Stimulated activated CD8-positive, alpha-beta memory T cell treated with anti-CD3 and anti-CD28 coated beads, Interleukin-7, amount 100 ng/mL, for 1 hour (primary cell): ENCODE measurements at places on chromosomes 2 and 18.

DNA sequence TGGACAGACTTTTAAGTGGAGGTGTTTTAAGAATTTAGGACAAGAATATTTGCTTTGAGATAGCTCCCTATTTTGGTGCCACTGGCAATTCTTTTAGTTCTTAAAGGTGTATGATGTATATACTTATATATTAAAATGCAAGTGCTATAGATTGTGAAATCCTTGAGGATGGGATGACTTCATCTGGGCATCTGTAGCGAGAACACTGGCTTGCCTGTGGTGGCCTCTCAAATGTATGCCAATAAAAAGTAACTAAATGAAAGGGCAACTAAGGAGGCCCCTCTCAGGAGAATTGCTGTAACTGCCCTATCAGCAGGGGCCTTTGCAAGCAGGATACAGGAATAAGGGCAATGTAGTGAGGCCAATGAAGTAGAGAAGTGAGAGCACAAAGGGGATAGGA, 2.6 kb upstream of the THUMPD2 start:
- no peak for DNase-seq

DNA sequence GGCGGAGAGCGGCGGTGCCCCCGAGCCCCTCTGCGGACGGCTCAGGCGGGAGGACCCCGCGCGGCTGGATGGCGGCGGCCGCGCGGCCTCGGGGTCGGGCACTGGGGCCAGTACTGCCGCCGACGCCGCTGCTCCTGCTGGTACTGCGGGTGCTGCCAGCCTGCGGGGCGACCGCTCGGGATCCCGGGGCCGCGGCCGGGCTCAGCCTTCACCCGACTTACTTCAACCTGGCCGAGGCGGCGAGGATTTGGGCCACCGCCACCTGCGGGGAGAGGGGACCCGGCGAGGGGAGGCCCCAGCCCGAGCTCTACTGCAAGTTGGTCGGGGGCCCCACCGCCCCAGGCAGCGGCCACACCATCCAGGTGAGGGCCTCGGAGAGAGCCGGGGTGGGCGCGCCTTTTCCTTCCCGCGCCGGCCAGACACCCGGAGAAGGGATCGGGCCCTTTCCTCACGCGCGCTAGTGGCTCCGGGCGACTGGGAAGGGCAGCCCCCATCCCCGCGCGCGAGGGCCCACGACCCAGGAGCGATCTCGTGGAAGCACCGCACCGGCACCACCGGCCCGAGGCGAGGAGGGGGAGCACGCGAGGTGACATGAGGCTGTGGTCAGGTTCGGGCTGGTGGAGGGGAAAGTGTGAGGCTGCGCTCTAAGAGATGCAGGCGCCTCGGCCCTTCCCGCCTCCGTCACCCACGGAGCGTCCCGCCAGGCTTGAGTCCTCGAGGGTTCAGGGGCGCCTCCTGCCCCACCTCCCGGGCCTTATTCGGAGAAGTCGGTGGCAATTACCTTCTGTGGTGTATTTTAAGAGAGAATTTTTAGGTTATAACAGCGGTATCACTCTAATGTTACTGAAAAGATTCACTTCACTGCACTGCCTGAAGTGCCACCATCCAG, 607 bp downstream of the LAMA3 start:
- DNase-seq, result no peak

GRCh38 chr2:198809976-198810375, 647.8 kb downstream of the SATB2 start:
- DNase-seq, result no peak

DNA sequence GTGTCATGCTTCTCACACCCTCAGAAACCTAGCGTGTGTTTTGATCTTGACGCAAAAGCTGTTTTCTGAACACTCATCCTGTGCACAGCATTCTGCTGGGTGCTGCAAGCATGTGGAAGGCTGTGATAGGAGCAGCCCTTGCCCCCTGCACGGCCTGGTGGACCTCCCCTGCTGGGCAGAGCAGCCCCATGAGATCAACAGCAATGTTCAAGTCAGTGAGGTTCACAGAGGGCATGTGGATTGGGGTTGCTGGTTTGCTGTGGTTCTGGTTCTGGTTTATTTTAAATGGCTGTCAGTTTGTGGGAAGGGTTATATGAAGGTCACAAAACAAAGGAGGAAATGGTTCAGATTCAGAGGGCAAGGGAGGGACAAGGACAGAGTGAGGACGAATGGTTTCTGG, 71.3 kb downstream of the SOWAHC start:
- DNase-seq, result no peak

GRCh38 chr18:33440060-33441043, at the start of gene CCDC178:
CCDC178 (minus strand) TSS chr18:33440721; CDS start chr18:33412088, 28,633 bp downstream.
- DNase-seq, result no peak

DNA sequence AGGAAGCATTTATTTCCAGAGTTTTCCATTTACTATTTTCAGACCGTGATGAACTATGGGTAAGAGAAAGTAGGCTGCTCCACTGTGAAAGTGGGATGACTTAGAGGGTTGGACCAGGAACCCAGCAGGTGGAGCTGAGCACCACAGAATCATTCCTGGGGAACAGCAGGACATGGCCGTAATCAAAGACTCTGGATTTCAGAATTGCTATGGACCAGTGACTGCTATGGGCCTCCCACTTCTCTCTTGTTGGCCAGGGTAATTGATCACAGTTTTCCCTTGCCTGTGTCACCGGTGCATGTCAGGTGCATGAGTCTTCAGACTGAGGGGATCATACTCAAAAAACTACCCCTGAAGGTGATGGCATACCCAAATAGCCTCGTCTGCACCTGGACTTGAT, 90.6 kb upstream of the GPC1 start:
- DNase-seq, result no peak

DNA sequence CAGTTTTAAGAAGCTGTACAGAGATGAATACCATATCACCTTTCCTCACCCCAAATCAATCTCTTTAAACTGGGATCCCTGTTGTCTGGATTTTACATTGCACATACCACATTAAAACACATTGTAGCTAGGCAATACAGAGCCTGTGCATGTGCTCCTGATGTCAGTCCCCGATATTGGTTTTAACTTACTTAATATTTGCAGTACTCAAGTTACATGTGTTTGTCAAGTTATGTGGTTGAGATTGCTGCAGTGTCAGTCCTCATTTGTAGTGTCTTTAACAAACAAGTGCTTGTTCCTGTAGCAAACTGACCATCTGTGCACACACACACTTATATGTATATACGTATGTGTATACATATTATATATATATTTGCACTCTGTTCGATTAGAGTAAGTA, 10.4 kb upstream of the UBE2E3 start:
- DNase-seq, result no peak

DNA sequence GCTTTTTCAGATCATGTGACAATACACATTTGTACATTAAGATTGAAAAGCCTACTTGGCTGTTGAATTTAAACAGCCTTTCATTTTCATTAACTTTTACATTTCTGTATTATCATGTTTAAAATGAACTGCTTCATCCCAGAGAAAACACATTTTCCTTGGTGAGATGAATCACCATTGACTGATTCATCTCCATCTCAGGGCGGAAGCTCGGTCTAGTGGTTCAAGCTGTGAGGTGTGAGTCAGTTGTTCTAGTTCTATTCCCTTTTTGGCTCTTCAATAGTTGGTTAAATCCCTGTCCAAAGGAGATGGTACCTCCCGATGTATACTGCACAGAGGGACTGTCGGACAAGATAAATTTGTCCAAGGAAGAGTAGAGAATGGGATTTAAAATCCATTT, 189.7 kb downstream of the ADCYAP1 start:
- no peak for DNase-seq

DNA sequence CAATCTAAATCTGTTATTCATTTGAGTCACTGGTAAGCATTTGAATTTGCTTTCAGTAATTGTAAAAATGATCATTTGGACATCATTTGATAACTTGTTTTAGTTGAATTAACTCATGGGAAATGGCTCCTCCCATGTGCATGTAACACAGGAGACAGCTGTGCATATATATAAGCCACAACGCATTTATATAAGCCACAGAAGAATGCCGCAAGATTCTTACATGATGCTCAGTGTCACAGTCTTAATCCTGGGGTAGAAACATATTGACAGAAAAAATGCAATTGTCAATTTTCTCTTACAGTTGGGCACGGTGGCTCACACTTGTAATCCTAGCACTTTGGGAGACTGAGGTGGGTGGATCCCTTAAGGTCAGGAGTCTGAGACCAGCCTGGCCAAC, 13.3 kb upstream of the IAH1 start:
- no peak for DNase-seq

DNA sequence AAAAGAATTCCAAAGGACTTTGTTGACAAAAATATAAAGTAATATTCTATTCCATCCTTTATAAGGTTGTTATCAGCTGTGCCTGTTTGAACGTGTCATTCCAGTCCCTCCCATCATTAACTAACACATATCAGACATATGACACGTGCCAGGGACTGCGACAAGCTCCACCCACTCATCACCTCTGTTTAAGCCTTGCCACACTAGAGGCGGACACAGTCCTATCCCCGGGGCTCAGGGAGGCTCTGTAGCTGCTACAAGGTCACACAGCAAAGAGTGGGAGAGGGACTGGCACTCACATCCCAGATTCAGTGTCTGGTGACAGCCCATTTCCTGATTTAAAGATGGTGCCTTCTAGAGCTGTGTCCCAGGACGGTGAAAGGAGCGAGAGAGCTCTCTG, 30.0 kb downstream of the TBC1D8 start:
- DNase-seq, result no peak

GRCh38 chr2:20542746-20543468, 96.0 kb downstream of the RHOB start:
- no peak for DNase-seq

DNA sequence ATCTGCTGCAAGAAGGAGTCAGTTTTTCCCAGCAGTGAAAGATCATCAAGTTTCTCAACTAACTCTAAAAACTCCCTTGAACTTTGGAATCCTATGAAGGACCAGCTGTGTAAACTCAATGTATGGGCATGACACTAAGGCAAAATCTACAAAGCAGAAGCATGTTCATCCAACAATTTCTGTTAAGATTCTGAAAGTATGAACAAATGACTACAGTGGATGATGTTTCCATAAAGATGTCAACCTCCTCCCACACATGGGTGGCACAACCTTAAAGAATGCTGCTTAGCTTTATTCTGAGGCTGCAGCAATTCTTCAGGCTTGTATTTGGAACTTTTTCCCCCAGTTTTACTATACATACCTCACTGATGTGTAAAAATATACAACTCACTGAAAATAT, 47.2 kb downstream of the WDR33 start:
- no peak for DNase-seq

- no peak for DNase-seq
Observed at GRCh38 chr2:123040506-123040905, 984.6 kb upstream of the CNTNAP5 start.

DNA sequence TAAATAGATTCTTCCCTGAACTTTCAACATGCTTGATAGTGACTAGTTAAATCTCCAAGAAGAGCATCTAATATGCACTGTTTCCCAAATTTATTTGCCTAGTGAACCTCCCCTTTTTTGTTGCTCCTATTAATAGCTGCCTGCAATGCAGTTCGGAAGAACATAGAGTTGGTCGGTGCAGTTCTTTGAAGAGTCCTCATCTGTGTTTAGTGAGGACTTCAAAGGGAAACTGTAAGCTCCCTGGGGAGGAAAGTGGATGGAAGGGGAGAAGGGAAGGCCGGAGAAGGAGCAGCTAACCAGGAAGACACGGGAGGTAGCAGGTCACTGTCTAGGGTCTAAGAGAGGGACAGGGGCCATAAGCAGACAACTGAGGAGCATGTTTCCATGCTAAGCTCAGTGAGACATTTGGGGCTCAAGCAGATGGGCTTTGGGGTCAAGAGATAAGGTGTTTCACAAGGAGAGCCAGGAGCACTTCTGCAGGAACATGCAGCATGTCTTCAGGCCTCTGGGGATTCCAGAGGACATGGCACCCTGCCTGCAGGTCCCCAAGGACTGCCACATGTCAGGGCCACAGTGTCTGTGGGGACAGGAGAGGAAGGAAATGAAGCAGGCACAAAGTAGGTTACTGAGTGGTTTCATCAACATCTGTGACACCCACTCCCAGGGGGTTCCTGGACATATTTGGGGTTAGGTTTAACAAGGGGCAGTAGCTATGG, 48.7 kb upstream of the ANXA4 start:
- DNase-seq, result no peak

- DNase-seq, result no peak
Observed at GRCh38 chr2:45328264-45328870, 282.7 kb downstream of the SRBD1 start.

DNA sequence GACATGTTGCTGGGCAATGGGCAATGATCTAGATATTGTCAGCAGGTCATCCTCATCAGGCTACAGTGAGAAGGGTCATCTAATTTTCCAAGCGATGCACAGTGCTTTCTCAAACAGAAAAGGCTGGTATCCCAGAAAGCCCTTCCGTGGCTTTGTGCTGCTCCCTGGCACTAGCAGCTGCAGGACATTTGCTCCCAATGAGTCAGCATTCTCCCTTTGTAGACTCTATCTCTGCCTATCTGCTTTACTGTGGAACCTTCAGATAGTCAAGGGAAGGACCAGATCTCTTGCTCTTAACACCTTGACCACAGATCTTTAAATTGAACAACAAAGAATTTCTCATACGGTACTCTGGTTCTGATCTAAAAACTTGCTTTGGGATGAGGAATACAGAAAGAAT, 101.4 kb downstream of the CDH2 start:
- no peak for DNase-seq

DNA sequence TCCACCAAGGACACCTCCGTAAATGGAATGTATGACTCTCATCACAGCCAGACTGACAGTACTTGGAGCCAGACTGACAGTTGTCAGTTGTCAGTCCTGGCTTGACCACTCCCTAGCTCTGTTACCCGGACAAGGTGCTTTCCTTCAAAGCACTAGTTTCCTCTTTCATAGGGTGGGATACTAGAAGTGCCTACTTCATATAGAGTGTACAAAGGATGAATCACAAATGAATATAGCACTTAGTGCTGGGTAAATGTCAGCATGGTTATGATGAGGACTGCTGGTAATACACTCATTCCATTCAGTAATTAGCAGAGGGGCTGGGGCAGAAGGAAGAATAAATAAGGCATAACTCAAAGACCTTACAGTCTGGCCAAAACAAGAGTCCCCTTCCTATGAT, 91.4 kb downstream of the ARL4C start:
- DNase-seq, result no peak

GRCh38 chr2:229124136-229124535, 147.0 kb downstream of the PID1 start:
- DNase-seq, result no peak

- no peak for DNase-seq
Observed at GRCh38 chr2:222671259-222672067, at the start of gene MOGAT1. MOGAT1 (plus strand) TSS chr2:222671658; CDS start chr2:222671786, 128 bp downstream.

GRCh38 chr2:221203856-221204255, 368.2 kb downstream of the EPHA4 start:
- no peak for DNase-seq

DNA sequence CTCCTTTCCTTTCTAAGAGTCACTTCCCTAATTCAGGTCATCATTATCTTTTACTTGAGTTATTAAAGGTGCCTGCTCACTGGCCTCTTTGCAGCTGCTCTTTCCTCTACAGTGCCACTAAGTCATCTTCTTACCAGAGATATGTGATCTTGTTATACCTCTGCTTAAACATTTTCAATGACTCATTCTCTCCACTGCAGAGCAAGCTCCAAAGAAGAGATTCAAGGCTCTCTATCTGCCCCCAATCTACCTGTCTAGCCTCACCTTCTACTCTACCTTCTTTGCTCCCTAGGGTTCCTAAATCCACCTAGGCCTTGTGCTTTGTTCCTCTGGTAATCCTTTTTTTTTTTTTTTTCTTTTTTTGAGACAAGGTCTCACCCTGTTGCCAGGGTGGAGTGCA, 3.1 kb downstream of the ARHGEF33 start:
- no peak for DNase-seq

- no peak for DNase-seq
Observed at GRCh38 chr18:24975496-24976372, 376.2 kb downstream of the ZNF521 start.
